ENCODE measurements at places on chromosomes 4 and X.
A peak's percentile ranks its signal among the peaks of the same experiment; 100 is the strongest.

DNA sequence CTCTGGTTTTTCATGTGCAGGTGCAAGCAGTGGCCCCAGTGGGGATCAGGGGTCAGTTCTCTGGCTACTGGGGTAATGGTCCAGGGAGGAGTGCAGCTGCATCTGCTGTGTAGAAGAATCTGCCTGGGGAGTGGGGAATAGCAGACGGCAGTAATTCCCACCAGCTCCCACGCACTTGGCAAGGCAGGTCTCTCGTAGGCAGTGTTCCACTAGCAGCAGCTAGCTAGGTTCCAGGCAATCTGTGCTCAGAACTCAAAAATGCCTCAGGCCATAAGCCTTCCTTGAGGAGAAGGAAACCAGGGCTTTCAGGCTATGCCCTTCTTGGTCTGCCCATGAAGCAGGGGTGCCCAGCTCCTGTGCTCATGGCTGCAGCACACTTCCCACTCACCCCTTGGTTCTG, 38.8 kb downstream of the DCLK2 start:
- DNase-seq = no peak

- DNase-seq = no peak
Measured at GRCh38 chr4:102642631-102643298, 118.0 kb downstream of the MANBA start.

DNA sequence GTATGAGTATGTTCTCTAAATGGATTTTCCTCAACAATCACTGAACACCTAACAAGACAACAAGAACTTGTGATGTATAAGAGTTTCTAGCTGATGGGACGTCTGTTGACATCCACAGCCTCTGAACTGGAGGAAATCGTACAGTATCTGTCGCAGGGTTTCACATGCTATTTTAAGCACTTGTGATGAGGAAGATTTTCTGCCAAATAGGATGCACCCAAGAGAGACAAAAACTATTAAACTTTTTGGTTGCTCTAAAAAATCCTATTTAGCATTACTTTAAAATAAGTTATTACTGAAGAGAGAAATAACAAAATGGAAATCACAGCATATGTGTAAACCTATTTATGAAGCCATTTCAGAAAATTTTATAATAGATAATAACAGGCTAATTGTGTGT, 356.1 kb upstream of the SLC7A11 start:
- DNase-seq = no peak

DNA sequence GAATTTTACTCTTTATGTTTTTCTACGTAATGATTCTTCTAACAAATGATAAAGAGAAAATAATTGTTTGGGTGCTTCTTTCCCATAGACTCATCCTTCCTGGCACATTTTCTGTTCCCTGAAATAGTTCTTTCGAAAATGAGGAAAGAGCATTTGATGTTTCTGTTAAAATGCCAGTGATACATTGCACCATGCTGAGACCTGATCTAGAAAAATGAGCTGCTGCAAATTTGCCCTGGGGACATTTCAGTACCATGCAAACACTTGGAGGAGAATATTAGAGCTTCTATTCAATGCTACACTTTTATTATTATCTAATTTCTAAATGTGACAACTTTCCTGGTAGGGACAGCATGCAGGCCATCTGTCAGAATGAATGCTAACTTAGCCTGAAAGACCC, 83.3 kb downstream of the C4orf33 start:
- DNase-seq = no peak

DNA sequence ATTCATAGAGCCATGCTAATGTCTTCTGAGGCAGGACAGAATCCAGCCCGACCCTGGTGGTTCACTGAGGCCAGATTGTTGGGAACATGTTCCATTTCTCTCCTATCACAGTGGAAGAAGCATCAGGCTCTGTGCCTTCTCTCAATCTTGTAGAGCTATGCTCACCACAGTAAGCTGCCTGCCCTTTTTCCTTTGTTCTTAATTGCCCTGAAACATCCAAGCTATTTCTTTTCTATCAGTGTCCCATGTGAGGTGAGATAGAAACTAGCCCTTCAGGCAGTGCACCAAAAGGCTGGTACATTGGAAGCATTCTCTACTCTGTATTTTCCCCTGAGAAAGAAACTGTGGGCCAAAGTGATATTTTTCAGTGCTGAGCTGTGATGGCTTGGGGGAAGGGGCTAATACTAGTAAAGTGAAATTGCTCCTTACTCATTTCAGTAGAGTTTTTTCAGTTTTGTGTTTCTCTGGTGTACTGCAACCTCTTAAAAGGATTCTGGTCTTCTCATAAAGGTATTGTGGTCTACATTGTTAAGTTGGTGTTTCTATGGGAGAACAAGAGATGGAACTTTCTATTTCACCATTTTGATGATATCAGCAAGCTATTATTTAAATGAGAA, 611.2 kb downstream of the RPA4 start:
- DNase-seq = no peak

GRCh38 chr4:69838977-69839376, 21.0 kb downstream of the SULT1E1 start:
- no peak for DNase-seq

- DNase-seq = no peak
Measured at GRCh38 chr4:95181243-95181995, 367.4 kb downstream of the UNC5C start.

GRCh38 chr4:172155838-172156345, 342.7 kb downstream of the GALNTL6 start:
- no peak for DNase-seq

DNA sequence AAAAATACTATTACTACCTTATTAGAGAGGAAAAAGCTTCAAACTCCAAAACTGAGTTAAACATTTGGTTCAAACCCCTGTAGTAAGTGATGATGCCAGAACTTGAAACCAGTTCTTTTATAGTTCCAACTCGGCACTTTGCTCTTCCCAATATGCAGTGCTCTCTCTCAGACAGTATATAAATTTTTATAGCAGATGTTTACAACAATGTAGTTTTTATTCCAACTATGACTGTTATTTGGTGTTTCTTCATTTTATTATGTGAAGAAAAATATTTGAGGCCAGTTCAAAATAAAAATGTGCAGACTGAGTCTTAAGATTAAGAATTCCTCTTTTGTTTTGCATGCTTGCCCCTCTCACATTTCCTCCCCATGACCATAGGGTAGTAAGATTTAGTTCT, 2.9 kb upstream of the PPP4R3C start:
- no peak for DNase-seq

DNA sequence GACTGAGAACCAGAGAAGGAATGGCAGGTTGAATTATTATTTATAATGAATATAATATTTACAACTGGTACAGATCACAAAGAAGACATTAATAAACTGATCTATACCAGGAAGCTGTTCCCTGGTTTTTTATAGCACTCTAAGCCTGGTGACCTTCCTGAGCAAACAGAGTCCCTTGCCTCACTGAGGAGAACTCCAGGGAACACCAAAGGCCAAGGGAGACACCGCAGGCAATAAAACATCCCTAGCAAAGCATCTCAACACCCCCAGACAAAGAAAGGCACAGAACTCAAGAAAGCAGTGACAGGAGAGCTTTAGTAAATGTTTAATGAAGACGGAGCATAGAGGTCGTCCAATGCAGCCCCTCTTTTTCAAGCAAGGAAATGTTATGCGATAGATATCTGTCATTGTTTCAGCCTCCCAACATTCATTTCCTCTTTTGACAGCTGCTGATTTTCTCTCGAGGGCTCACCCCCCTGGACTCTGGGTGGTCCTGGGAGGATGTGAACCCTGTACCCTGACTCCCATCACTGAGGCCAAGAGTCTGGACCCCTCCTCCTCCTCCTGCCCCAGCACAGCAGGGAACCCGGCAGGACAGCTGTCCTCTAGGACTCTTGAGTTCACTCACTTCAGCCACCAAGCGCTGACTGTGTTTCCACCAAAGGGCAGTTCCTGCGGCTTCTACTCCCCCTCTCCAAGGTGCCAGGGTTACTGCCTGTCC, 342.5 kb upstream of the GATB start:
- no peak for DNase-seq

- DNase-seq = peak; percentile 2
Measured at GRCh38 chrX:23008431-23009099, 8.8 kb downstream of the DDX53 start.

DNA sequence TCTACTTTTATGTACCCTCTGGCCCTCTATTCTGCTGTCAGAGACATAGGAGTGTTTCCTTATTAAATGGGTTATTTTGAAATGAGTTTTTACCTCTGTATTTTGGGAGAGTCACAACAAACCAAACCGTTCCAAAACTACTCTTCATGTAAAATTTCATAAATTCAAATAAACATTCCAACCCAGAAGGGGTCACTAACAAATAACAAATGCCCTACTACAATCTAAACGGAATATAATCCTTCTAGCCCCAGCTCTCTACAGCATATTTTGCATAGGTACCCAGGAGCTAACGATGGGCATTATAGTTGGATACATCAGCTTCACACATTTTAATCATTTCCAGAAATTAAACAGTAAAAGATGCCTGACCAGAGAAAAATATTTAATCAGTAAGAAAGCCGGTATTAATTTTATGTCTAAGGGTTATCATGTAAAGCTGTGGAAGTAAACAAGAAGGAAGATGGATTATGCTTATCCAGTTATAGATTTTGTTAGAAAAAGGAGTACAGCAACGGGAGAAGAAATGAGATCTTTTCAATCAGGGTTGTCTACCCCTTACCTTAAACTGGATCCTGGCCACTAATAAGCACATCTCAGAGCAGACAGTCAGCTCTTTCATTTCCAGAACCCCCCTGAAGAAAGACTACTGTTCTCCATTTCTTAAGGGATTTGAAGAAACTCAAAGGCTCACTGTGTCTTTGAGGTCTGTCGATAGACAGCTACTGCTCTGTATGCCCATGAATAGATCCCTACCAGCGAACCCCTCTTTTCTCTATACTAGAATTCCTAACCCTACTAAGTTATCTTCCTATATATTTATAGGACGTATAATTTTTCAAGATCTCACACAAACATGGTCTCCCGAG, 1.2 kb downstream of the UGDH start:
- peak; percentile 36 for DNase-seq

DNA sequence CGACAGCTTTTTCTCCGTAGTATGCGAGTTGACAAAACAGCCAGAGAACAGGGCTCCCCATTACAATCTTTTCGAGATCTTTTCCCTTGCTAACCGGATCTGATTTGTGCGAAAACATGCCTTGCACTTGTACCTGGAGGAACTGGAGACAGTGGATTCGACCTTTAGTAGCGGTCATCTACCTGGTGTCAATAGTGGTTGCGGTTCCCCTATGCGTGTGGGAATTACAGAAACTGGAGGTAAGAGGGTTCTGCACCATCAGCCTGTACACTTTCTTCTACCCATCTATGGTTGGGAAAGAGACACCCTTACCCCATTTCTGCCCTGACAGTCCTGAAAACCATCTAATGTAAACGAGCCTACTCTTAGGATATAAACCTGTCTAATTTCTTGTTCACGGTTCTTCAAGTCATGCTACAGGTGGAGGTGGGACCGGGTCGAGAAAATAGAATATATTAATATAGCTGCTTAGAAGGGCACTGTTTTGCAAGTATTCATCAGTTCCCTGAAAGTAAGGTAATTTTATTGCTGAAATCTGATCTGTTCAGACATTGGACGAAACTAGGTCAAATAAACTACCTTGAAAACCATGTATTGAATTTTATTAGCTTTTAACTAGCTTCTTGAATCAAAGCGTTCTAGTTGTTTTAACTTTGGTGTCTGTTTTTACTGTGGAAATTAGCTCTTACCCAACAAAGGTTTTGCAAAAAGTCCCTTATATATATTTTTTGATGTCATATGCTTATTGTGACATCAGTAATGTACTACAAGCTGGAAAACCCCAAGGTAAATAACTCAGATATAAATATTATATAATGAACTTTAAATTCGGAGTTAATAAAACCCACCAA, 869 bp downstream of the TMEM184C start:
- no peak for DNase-seq

DNA sequence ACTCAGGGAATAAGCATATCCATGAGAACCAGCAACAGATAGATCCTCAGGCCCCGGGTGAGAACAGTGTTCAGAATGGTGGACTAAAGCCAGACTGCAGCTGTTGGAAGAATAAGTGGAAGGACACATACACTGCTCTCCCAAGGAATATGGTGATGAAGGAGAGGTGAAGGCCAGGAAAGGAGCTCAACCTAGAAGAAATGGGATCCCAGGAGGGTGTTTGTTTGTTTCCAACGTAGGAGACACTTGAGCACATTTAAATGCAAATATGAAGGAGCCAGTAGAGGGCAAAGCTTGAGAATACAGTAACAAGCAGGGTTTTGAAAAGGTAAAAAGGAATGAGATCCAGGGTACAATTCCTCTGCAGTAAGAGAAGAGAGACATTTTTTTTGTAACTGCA, 42.4 kb upstream of the ATOH1 start:
- DNase-seq = no peak

GRCh38 chr4:177404986-177405385, 37.3 kb downstream of the AGA start:
- DNase-seq = no peak

DNA sequence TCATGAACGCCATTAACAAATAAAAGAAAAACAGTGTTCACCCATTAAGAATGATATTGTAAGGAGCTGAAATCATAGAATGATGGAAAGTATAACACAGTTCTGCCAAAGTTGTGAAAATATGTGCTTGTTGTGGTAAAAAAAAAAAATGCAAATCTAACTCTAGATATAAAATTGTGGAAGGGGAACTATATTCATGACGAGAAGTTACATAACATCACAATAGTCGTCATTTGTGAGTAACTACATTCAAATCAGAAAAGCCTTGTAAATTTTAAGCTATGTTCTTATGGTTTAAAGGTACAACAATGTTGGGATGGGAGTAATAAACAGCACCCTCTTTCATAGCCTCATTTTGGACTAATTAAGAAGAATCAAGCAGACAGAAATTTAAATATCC, 57.6 kb upstream of the PRDM8 start:
- no peak for DNase-seq

DNA sequence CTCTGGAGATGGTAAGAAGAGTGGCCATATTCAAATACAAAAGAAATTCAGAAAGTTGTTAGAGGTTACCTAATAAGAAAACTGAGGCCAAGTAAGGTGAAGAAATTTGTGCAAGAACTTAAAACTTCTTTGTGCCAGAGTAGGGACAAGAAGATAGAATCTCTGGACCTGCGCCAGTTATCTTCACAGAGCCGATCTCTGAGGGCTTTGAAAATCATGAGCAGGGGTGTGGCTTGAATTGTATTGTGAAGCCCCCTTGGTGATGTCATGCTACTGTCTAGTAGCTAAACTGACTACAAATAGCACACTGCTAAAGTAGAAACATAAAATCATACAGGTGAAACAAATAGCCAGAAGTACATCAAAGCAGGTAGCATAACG, 184.6 kb downstream of the UGT8 start:
- no peak for DNase-seq

- DNase-seq = no peak
Measured at GRCh38 chrX:20224814-20225487, 41.8 kb downstream of the RPS6KA3 start.

Measured in erythroblast (primary cell).